ENCODE measurements at places on chromosomes 7 and 10.

DNA sequence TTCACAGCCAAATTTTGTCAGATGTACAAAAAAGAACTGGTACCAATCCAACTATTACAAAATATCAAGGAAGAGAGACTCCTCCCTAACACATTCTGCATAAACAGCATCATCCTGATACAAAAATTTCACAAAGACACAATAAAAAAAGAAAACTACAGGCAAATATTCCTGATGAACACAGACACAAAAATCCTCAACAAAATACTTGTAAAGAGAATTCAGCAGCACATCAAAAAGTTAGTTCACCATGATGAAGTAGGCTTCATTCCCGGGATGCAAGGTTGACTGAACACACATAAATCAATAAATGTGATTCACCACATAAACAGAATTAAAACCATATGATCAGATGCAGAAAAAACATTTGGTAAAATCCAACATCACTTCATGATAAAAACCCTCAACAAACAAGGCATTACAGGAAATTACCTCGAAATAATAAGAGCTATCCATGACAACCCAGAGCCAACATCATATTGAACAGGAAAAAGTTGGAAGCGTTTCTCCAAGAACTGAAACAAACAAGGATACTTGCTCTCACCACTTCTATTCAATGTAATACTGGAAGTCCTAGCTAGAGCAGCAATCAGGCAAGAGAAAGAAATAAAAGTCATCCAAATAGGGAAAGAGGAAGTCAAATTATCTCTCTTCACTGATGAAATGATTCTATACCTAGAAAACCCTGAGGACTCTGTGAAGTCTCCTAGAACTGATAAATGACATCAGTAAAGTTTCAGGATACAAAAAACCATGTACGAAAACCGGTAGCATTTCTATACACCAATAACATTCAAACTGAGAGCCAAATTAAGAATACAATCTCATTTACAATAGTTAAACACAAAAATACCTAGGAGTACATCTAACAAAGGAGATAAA, 223.1 kb downstream of the REEP3 start:
- no peak for DNase-seq

GRCh38 chr7:151963895-151964870, 7.9 kb downstream of the GALNTL5 start:
- DNase-seq = no peak

- peak; percentile 50 for DNase-seq
Observed at GRCh38 chr7:145909991-145910513, 206.5 kb upstream of the CNTNAP2 start.

- peak; percentile 75 for DNase-seq
Observed at GRCh38 chr10:26486990-26487850, 49.1 kb downstream of the APBB1IP start.

GRCh38 chr10:49207936-49208487, 19.8 kb upstream of the TMEM273 start:
- no peak for DNase-seq

- DNase-seq = no peak
Observed at GRCh38 chr7:128098629-128099028, 67.4 kb upstream of the LRRC4 start.
